ENCODE measurements at places on chromosomes 7 and 10. TPM values are rescaled to one million over a fixed set of nuclear protein-coding genes. Genes with fewer than 3 reads are reported as not detected.

The PLOD3 gene
- total RNA-seq = 35.0 TPM

The PLA2G12B gene
- total RNA-seq = not detected

The GOLGA7B gene
- 0.40 TPM for total RNA-seq

The PIP gene
- not detected for total RNA-seq

The DLG5 gene
- total RNA-seq = 127 TPM

The PAX4 gene
- total RNA-seq = not detected

The ZKSCAN5 gene
- total RNA-seq = 9.7 TPM

DNA sequence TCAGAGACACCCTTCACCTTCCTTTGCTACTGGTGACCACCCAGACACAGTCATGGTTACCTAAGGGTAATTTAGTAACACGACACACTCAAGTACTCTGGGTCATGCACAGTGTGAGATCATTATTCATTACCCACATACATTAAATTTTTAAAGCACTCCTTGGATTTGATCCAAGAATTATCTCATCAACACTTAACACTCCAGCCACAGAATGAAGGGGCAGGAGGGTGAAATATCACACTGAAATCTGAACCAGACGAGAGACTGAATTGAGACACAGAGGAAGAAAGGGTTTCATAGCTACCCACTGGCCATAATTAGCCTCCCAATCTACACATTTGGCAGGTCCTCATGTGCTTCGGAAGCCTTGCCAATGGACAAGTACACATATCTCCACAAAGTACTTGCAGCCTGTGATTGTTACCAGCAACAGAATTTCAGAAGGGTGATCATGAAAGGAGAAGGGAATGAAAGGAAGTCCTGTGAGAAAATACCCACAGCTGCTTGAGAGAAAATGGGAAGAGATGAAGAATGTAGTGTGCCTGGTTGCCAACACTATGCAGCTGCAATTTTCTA, 189.3 kb downstream of the POLR1F start:
- no peak for ATAC-seq

- no peak for ATAC-seq
Observed at GRCh38 chr7:21884496-21884895, 61.2 kb downstream of the CDCA7L start.

DNA sequence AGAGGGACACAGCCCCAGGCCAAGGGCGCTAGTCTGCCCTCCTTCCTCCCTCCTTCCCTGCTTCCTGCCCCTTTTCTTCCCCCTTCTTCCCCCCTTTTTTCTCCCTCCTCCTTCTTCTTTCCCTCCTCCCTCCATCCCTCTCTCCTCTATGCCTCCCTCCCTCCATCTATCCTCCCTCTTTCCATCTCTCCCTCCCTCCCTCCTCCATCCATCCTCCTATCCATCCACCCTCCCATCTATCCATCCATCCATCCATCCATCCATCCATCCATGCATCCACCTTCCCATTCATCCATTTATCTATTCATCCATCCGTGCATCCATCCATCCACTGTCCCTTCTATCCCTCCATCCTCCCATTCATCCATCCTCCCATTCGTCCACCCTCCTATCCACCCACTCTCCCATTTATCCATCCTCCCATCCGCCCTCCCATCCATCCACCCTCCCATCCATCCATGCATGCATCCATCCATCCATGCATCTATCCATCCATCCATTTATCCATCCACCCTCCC, 24.1 kb upstream of the PSMG3 start:
- ATAC-seq = no peak

DNA sequence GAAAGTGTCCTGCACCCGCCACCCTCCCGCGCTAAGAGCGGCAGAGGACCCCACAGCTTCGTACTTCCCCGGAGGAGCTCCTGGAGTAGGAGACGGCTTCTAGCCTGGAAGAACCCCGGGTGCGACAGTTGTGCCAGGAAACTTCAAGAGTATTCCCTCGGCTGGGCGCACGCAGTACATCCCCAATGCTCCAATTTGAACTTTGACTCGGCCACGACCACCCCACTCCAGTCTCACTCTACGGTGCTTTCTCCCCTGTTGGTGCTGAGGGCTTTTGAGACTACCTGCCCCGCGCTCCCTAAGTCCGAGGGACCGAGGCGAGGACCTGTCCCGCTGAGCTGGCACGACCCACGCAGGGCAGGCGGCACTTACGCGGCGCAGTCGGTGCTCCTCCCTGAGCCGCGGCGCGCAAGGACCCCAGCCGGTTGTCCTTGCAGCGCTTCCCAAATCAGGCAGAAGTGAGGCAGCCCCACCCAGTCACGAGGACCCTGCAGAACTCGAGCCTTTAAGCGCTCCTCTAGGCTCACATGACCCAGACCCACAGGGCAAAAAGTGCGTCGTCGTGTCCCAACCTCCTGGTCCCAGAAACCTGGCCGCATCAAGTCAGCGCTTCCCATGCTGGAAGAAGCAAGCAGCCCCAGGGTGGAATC, at the start of gene CPVL:
Gene CPVL (minus strand): TSS at position 481 of the 650 bp plus-strand sequence. CDS start 25,476 bp downstream, outside the sequence.
- peak; percentile 78 for ATAC-seq

GRCh38 chr10:86723009-86723408, 33.4 kb upstream of the BMPR1A start:
- ATAC-seq = no peak

DNA sequence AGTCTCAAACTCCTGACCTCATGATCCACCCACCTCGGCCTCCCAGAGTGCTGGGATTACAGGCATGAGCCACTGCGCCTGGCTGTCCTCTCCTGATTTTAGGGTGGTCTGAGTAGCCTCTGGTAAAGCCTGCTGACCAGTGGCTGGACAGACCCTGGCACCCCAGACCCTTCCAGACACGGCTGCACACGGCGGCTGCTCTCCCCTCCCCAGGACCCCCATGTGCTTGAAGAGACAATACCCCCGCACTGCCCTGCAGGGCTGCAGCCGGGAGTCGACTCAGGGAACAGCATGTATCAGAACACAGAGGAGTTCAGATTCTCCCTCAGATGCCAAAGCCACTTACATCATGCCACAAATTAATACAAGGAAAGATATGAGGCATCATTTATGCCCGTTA, 58.3 kb upstream of the CFAP46 start:
- no peak for ATAC-seq

DNA sequence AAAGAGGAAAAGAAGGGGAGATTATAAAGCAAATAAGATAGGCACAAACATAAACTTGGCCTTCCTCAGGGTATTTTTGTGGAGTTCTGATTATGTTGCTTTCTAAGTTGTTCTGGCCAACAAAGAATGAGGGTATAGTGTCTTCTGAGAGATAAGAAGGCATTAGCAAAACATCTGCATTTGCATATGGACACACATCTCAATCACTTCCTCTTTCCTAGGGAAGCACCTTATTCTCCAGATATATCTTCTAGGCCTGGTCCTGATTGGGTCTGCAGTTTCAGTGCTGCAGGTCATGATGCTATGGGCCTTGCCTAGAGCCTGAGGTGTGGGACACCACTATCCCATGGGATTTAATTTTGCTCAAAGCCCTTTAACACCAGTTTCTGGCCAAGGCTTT, 308.8 kb upstream of the PHYHIPL start:
- no peak for ATAC-seq

- ATAC-seq = peak; percentile 63
Observed at GRCh38 chr7:76234931-76235441, 33.3 kb downstream of the SRRM3 start.

DNA sequence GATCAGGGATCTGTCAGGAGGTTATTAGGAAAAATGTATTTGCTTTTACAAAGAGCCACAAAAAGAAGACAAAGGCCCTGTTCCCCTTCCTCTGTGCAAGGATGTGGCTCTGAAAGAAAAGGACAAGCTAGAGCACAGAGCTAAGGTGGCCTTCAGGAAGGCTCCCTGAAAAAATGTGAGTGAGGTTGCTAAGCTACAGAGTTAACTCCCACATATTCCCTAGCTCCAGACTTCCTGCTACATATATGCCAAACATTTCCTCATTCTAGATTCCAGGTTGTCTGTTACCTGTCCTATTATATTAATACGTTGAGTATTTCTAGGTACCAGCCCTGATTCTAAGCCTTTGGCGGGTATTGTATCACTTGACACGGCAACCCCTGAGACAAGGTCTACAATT, 369.0 kb downstream of the PARD3 start:
- ATAC-seq = no peak

DNA sequence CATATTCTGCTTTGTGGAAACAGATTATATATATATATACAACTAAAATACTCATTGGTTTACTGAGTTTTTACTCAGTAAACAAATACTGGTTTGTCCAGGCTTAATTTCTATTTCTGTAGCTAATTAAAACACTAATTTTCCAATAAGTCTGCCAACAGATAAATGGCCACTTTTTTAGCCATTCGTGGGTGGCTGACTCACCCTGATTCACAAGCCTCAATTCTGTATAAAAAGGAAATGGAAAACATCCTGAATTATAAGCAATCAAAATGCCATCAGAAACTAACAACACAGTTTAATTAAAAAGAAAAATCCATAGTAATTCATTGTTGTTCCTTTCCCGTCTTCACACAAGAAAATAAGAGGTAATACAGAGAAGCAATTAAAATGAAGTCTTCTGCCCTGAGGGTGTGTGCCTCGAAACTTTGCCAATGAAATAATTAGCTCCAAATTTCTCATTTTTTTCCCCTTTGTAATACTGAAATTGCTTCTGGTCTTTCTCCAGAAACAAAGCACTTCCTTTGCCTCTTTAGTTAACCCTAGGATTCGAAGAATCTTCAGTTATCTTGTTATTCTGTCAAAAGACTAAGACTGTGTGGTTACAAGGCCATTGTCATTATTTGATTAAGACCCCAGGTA, 118.7 kb upstream of the PTN start:
- no peak for ATAC-seq

DNA sequence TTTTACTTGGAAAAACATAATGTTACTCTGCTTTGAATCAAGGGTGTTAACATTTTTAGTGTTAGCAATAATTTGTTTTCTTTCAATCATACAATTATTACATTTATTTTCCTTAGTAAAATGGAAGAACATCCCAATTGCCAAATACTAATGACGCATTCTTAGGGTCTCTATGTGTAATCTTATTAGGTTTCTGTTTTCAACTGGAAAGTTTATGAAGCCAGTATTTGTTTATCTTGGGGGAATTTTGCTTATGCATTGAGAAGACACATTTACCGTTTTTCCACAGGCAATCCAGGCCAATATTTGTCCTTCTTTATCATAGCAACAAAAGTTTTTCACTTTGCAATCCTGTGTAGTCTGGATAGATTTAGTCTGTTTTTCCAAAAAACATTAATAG, 134.5 kb downstream of the CPED1 start:
- ATAC-seq = no peak

Data from gastroesophageal sphincter (tissue), 4 donors.